IMR-90 (cell line): ENCODE measurements at places on chromosomes 1 and 21. TPM values are rescaled to one million over a fixed set of nuclear protein-coding genes. Genes with fewer than 3 reads are reported as not detected.

ARHGAP29 gene
- 30.3 and 45.3 TPM in 2 replicates for total RNA-seq

ELF3 gene
- under 0.01 TPM in 1 of 2 replicates, not detected in the other for total RNA-seq

IKBKE gene
- 21.4 and 24.0 TPM in 2 replicates for total RNA-seq

TNFRSF14 gene
- total RNA-seq = 1.3 and 1.7 TPM in 2 replicates

GLMN gene
- 4.1 and 11.9 TPM in 2 replicates for total RNA-seq

S100A14 gene
- not detected in 2 replicates for total RNA-seq

S100A12 gene
- not detected in 2 replicates for total RNA-seq

F13B gene
- not detected in 2 replicates for total RNA-seq

AADACL4 gene
- total RNA-seq = not detected in 2 replicates

F3 gene
- 75.6 and 102 TPM in 2 replicates for total RNA-seq

OR2T8 gene
- total RNA-seq = not detected in 2 replicates

RXRG gene
- not detected in 2 replicates for total RNA-seq

SFN gene
- total RNA-seq = 0.18 TPM in 1 of 2 replicates, not detected in the other

CHIA gene
- not detected in 2 replicates for total RNA-seq

LGR6 gene
- not detected in 2 replicates for total RNA-seq

ZSCAN20 gene
- 8.1 and 11.1 TPM in 2 replicates for total RNA-seq

MXRA8 gene
- total RNA-seq = 92.5 and 97.8 TPM in 2 replicates

CD160 gene
- total RNA-seq = not detected in 2 replicates
